GM20000 (cell line): ENCODE measurements at places on chromosomes 13 and 19.

DNA sequence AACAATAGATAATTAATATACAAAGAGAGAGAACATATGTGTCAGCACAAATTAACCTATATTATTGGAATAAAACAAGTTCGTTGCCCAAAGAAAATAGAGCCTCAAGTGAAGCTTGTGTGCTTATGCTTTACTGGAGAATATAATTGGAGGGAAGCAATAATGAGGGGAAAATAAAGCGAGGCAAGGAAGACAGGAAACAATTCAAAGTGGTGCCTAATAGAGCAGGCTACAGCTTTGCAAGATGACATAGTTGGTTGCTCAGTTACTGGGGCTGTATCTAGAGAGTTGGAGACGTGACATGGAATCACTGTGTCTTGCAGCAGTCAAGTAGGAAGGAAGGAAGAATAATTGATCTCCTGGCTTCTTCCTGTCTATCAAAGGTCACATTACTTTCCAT, 21.1 kb upstream of the SLC10A2 start:
- DNase-seq = no peak

DNA sequence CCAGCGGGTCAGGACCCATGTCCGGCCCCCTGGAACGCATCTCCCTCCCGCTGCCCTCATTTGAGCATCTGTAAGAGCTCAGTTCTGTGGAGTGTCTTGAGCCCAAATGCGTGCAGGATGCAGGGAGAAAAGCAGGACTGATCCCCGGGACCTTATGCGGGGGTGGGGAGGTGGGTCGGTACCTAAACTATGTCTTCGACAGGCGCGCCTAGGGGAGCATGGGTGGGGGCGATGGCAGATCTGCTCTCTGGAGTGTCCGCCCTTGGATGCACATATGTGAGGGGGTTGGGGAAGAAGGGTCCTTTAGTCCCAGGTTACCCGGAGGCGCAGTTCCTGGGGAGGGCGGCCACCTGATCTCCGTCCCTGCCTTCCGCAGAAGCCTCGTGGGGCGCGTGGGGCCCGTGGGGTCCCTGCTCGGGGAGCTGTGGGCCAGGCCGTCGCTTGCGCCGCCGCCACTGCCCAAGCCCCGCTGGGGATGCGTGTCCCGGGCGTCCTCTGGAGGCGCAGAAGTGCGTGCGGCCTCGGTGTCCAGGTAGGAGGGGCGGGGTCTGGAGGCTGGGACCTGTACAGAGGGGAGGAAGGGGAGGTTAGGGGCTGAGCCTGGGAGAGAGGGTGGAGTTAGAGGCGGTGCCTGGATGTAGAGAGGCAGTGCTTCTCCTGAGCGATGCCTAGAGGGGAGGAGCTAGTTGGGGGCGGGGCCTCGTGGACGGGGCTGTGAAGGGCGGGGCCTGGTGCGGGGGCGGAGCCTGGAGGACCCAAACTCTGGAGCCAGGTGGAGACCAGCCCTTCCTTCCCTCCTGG, 2.9 kb downstream of the CILP2 start:
- peak; percentile 93 for DNase-seq

- no peak for DNase-seq
Measured at GRCh38 chr19:12629215-12629614, 18.5 kb downstream of the ZNF791 start.

- DNase-seq = no peak
Measured at GRCh38 chr19:16293118-16294091, 31.2 kb upstream of the KLF2 start.

DNA sequence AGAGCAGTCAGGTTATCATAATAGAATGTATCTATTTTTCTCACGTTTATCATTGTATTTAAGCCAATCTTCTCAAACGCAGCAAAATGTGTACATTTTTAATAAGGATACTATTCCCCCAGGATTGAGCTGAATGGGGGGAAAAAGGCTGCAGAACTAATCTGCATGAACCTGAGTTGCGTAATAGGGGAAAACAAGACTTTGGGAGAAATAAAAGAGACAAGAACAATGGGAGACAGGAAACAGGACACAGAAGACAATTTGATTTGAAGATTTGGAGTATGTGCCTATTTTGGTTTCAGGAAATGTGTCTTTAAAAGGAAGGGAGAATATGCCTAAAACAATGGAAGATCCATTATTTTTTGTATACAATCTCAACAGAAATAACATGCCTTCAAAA, 844.5 kb downstream of the DIAPH3 start:
- DNase-seq = no peak

GRCh38 chr13:83281654-83282053, 600.6 kb downstream of the SLITRK1 start:
- no peak for DNase-seq

GRCh38 chr19:27529158-27529557, 1683.8 kb downstream of the UQCRFS1 start:
- DNase-seq = no peak

- no peak for DNase-seq
Measured at GRCh38 chr13:113321546-113321945, 24.5 kb downstream of the LAMP1 start.

GRCh38 chr13:113786262-113786841, 27.3 kb downstream of the TMEM255B start:
- no peak for DNase-seq

- DNase-seq = no peak
Measured at GRCh38 chr13:22967669-22968068, 213.1 kb upstream of the SGCG start.

DNA sequence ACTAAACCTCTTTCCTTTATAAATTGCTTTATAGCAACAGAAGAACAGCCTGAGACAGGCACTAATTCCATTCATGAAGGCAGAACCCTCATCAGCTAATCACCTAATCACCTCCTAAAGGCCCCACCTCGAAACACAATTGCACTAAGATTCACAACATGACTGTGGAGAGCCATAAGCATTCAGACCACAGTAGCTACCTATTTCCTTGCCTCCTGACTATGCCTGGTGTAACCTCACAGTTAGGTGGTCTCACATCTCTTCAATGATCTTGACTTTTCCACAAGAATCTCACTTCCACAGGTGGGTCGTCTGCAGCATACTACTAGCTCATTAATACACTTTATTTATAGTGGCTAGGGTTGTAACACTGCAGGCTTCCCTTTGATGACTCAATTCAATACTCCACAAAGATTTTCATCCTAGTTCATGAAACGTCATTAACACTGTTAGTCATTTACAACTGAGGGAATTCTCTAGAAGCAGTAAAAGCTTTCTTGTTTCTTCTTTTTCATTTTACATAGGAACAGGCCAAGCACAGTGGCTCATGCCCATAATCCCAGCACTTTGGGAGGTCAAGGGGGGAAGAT, 27.1 kb downstream of the STK24 start:
- no peak for DNase-seq

- DNase-seq = no peak
Measured at GRCh38 chr19:5091018-5091683, 122.2 kb downstream of the KDM4B start.

GRCh38 chr19:45151821-45152503, 8.8 kb downstream of the NKPD1 start:
- peak; percentile 41 for DNase-seq

GRCh38 chr19:19744641-19745040, 11.7 kb upstream of the ZNF14 start:
- no peak for DNase-seq

- DNase-seq = no peak
Measured at GRCh38 chr13:99050983-99051488, 73.2 kb upstream of the DOCK9 start.

GRCh38 chr19:7506385-7507328, 9.2 kb upstream of the ZNF358 start:
- DNase-seq = peak; percentile 71

DNA sequence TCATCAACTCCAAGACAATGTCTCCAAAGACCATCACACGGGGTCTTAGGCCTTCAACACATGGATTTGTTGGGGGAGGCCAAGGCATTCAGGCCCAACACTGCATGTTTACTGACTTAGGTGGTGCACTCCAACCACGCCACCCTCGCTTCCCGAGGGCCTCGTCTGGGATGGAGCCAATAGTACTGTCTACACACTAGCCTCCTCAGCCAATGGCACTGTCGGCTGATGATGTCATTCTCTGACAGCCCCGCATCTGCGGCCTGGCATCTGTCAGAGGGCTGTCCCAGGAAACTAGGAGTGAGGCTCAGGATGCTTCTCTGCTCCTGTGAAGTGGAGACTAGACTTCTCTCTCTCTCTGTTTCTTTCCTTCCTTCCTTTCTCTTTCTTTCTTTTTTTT, 96.6 kb downstream of the TEX26 start:
- no peak for DNase-seq

DNA sequence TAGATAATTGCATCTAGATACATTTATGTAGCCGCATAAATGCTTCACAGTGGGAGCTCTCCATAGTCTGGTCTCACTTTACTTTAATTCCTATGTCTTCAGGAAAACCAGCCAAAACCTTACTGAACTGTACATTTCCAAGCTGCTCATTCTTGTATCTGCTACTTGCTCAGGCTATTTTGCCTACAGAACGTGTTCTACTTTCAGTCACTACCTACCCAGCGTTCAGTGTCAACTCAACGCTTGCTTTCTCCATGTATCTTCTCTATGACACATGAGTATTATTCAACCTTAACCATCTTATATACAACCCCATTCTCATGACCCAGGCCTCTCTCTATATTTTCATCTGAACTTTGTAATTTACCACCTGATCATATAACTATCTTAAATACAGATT, 101.9 kb downstream of the KLF12 start:
- DNase-seq = no peak

DNA sequence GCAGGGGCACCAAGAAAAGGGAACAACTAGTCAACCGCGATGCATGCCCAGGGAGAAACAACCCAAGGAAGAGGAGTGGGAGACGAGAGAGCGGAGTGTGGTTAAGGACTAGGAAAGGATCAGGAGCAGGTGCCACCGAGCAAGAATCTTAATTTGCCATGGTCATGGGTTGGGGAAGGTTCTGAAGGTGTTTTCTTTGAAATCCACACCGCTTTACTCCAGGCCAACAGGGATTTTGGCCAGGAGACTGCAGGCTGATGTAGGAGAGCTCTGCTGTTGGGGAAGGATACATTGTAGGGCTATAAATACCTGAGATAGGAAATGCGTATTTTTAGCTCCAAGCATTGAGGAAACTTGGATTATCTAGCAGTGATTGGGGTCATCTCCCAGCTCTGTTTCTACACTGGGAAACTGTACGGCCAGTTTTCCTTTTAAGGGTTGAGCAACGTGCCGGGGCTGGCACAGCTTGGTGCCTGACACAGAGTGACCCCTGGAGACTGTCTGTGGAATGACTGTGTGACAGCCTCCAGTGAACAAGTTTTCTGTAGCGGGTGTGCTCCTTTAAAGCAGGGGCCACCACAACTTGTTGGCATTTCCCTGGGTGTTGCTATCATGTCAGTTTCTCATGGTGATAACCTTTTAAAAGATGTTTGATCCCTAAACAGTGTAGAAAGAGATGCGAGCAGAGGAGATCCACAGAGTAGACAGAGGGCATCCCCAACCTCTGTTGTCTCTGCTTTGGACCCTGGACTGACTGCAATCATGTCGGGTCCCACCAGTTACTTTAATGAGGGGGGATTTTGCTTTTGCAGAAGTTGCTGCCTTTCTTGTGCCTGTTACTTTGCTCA, 34.3 kb downstream of the ZNF536 start:
- DNase-seq = peak; percentile 38

DNA sequence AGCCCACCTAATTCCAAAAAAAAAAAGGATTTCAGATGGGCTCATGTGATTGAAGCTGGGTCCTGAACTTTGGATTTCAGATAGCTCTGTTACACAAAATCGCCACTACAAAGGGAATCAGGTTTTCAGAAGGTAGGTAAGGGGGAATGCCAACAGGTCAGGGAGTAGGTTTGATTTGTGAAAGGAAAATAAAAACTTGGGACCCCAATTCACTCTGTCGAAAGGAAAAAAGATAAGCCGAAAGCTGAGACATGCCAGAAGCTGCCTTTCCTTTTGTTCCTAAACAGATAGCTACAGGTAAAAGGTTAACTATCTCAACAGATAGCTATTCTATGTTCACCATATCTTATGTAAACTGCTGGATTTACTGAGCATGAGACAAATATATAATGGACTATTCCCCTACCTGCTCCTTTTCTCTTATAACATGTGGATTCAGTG, 4.0 kb downstream of the KRTDAP start:
- DNase-seq = no peak

DNA sequence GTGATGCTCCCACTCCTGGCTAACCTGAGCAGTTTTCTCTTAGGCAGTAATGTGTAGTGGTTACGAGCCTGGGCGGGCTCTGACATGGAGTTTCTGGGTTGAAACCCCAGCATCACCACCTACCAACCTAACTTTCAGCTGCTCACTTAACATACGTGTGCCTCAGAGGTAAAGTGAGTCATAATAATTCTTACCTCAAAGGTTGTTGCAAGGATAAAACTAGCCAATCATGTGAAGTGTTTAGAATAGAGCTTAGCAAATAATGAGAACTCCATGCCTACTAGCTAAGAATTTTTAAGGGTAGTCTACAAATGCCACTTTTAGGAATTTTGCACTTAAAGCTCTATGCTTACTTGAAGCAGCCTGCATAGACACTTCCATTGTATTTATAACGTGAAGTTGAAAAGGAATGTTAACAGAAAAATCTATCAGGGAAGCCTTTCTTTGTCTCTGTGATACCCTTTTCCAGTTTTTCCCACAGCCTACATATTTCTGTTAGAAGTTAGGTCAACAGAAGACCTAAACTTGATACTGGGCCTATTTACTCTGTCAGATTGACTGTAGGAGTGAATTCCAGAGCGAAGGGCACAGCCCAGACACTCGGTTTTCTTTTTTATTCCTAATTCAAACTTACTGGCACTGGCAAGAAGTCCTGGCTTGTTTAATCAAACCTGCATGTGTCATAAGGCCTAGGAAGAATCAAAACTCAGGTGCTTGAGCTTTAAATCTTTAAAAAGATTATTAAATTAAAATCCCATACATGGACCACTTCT, 90.7 kb downstream of the FREM2 start:
- DNase-seq = no peak

DNA sequence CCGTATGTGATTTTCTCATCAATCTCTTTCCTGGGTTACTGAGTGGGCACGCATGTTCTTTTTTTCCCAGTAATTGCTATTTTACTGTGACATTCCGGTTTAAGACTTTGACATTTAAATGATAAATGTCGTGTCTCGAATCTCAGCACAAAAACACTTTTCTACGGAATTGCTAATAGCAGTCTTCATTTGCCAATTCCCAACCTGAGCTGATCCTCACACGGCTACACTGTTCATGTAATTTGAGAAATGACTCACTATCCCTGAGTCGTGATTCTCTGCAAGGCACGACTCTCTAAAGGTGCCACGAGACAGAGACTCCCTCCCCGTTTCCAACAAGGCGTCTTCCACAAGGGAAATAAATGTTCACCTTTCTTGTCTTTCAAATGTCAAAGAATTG, 88.7 kb upstream of the USP29 start:
- no peak for DNase-seq

DNA sequence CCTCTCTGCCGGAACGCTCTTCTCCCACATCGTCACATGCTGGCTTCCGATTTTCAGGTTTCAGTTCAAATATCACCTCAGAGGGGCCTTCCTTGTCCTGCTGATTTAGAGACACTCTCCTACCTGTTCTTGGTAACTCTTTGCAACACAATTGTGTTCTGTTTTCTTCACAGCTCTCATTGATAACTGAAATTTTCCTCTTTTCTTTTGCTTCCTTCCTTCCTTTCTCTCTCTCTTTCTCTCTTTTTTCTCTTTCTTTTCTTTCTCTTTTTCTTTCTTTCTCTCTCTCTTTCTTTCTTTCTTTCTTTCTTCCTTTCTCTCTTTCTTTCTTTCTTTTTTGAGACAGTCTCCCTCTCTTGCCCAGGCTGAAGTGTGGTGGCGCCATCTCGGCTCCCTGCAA, 12.0 kb upstream of the LRRC4B start:
- no peak for DNase-seq

- no peak for DNase-seq
Measured at GRCh38 chr13:27138457-27139093, 33.0 kb downstream of the USP12 start.
